CD4-positive, alpha-beta T cell treated with Interleukin-17A for 1 hour (primary cell): ENCODE measurements at places on chromosomes 2 and 18.
A peak's percentile ranks its signal among the peaks of the same experiment; 100 is the strongest.

- DNase-seq, result no peak
Observed at GRCh38 chr2:182300608-182301007, 126.2 kb downstream of the PDE1A start.

DNA sequence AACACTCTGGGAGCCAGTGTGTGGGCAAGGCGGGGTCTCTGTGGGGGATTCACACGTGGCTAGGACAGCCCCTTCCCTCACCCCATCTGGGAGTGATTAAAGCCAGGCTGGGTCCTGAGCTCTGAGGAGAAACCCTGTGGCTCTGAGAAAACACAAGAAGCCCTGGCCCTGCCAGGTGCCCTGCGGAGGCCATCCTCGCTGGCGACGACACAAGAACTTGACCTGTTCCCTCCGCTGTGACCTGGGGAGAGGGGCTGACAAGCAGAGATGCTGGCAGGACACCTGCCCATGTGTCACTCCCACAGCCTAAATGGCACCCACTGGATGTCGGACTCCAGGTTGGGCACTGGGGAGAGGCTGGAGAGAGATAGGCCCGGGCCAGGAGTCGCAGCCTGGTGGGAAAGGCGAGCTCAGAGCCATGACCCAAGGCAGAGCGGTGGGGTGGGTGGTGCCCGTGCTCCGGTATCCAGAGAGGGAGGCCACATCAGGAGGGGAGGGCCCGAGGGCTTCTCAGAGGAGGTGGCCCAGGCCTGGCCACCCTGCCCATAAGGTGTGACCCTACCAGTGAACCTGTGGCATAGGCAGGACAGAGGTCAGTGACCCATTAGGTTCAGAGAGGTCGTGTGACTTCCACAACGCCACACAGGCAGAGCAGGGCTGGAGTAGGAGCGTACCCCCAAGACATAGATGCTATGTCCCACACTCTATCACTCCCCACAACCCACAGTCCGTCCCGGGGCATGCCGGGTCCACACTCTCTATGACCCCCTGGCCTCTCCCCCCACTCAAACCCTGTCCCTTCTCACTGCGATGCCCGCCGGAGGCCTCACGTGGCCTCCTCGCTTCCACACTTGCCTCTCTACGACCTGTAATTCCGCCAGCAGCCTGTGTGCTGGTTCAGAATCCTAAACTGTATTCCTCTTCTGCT lies 59.4 kb upstream of the HPCAL1 start:
- DNase-seq, result no peak

GRCh38 chr2:40760071-40760666 lies 308.3 kb upstream of the SLC8A1 start:
- DNase-seq, result no peak

- no peak for DNase-seq
Observed at GRCh38 chr2:98547092-98547790, 61.1 kb downstream of the COA5 start.

DNA sequence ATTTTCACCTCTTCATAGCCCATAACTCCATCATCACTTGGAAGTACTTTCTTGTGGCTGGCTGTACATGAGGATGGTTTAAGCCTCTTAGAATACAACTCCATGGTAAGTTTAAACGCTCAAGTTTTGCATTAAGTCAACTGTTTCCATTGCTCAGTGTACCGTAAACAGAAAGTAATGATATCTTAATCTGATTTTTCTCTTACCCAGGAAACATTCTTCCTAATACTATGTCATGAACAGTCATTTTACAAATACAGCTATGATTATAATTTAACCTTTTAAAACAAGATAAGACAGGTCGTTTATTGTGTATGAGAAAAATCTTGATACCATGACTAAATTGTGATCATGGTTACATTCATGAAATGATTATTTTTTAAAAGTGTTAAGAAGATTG lies 11.6 kb upstream of the DYNC2LI1 start:
- DNase-seq, result no peak

DNA sequence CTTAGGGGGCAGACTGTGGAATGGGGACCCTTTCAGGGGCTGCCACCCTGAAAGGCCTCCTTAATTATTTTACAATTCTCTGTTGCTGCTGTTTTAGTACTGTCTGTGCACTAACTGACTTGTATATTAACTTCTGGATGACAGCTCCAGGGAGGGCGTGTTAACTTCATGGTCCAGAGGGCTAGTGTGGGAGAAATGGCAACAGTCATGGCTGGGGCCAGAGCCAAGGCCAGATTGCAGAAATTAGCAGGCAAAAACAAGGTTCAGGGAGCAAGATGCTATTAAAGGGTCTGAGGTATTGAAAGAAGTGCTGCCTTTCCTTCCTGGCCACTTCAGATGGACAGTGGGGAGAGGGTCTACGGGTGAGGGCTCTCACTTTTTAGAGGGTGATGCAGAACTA lies 9.1 kb downstream of the WIPF1 start:
- DNase-seq, result no peak

GRCh38 chr2:234425639-234426603 lies 71.0 kb downstream of the ARL4C start:
- DNase-seq, result peak; percentile 89

GRCh38 chr2:227827143-227827542 lies 13.5 kb downstream of the CCL20 start:
- no peak for DNase-seq

GRCh38 chr2:27074738-27075565 lies 3.5 kb upstream of the EMILIN1 start:
- peak; percentile 65 for DNase-seq

- DNase-seq, result no peak
Observed at GRCh38 chr2:206255003-206255402, 19.5 kb upstream of the ZDBF2 start.

DNA sequence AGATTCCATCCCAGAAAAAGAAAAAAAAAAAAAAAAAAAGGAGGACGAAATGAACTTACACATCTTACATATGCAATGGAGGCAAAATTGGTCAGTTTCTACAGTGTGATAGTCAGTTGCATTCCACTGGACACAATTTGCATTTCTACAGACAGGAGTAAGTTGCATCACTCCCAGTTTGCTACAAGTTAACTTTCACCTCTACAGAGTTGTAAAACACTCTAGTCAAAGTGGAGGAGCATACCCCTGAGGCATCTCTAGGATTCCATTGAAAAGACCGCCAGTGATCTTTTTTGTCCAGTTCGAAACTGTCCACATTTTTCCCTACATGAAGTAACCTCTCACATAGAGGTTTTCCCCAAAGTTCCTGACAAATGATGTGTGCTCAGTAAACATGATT lies 202.8 kb downstream of the VAPA start:
- no peak for DNase-seq

GRCh38 chr2:64704996-64705395 lies 51.3 kb upstream of the SERTAD2 start:
- DNase-seq, result no peak

DNA sequence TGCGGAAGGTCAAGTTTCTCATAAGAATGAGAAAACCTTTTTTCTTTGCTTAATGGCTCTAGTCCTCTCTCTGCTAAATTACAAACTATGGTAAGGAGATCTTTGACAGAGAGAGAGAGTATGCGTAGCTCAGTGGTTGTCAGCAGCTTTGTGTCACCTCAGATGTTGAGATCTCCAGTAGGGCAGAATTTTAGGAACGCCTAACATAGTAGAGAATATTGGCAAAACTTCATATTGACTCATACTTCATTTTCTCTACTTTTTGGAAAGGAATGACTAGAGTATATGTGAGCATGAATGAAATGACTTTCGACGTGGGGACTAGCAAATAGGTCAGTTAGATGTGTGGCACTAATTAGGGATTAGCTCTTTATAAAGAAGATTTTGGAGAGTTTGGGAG lies 64.0 kb downstream of the WDR7 start:
- DNase-seq, result no peak

DNA sequence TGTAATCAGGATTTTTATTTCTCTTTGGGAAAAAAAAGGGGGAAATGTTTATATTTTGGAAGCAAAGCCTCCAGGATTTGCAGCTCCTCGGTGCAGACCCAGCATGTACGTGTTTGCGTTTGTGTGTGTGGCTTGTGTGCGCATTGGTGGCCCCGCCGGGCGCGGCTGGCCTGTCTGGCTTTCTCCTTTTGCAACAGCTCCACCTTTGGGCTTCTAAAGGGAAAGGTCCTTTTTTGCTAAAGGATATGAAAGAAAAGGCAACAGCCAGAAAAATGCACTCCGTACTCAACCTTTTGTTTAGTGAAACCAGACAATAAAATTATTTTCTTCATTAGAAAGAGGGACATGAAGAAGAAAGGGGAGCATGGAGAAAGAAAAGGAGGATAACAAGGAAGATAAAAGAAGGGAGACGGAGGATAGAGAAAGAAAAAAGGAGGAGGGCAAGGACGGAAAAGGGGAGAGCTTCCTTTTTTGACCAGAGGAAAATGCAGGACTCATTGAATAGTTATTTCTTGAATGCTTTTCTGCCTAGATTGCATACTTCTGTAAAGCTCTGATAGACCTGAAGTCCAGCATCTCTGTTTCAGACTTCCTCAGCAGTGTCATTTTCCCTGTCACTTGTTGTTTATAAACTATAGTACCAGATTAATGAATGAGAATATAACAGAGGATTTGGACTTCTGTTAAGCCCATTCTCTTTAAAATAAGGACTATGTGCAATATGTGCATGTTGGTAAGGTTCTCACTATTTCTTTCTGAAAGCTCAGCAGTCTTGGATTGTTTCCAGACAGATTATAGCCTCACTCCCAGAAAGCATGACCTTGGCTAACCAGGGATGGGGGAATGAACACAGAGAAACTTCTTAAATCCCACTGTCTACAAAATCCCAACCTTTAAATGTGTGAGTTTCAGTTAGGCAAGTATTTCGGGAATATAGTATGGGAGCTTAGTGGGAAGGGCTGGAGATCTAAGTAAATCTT lies 563.1 kb upstream of the PIK3C3 start:
- DNase-seq, result no peak

- no peak for DNase-seq
Observed at GRCh38 chr2:23692851-23693605, 233.9 kb downstream of the ATAD2B start.

- DNase-seq, result no peak
Observed at GRCh38 chr18:66734451-66734850, 130.6 kb upstream of the CDH19 start.

DNA sequence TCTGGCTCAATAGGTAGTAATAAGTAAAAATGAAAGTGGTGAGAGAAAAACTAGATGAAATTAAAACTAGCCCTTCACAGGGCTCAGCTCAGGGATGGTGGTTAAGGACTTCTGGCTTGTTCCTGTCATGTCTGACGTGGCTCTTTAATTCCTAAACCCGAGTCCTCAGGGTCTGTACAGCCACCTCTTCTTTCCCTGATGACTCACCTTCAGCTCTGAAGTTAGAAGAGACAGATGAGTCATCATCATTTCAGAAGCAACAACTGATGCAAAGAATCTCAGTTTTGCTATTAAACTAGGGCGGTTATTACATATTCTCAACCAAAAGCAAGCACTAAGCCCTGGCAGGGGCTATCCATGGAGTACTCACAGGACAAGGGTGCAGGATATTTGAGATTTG lies 24.0 kb upstream of the ITGB6 start:
- no peak for DNase-seq

DNA sequence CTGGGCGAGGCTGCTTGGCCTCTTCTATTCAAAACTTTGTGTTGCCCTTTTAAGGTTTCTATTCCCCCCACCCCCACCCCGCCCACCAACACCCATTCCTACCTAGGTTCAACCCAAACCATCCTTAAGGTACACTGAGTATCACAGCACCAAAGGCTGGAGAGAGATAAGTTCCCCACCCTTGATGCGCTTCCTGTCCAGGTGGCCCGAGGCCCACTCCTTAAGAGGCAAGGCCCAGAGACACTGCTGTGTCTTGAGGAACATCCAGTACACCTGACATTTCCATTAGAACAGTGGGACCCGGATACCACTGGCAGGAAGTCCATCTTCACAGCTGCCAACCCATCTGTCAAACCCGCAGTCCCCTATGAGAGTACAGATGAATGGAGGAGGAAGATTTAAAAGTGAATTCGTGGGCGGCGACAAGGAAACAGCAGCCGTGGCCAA lies 277 bp upstream of the INPP1 start:
- DNase-seq, result peak; percentile 38

DNA sequence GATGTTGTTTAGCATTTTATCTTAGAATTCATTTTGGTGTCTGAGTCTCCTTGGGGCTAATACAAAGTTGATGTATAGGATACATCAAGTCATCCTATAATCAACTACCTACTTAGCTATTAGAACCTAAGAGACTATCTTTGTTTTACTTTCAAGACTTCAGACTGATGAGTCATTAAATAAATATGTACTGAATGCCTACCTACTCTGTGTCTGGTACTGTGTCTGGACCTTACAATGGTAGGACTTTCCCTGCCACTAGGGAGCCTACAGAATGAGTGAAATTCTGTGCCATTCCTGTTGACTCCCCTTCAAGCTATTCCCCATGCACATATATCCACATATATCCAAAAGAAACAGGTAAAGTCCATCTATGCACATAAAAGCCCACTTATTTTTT lies 114.5 kb downstream of the ERBB4 start:
- no peak for DNase-seq

DNA sequence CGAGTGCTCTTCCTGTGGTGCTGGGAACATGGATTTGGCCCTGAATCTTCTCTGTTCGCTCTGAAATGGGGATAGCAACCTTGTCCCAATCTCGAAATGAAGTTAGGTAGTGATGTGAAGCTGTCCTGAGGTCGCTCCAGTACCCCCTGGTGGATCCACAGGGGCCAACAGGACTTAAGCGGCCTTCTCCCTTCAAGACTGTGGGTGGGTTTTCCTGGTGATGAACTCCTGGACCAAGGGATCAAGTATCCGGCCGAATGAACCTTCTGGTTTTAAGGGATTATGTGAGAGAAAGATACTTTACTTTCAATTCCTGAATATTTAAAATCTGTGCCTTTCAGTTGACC lies 156.5 kb downstream of the NAPG start:
- DNase-seq, result no peak

DNA sequence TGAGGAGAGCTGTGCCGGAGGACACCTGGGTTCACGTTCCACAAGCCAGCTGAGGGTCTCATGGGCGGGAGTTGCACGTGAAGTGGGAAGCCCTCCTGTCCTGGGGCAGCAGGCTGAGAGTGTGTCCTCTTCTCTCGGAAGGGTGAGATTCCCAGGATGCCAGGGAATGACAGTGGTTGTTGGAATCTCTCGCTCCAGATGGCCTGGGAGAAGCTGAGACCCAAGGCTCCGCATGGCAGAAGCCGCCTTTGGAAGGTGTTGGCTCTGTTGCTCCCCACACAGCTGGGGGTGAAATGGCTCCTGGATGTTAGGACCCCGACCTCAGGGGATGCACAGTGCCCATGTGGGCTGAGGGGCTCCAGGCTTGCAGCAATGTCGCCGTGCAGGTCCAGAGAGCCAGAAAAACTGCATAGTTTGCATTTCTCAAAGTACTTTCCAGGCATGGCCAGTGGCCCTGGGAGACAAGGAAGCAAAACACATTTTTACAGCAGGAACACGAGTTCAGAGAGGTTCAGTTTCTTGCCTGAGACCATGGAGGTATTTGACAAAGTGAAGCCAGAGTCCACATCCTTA lies 153.4 kb downstream of the TMEM18 start:
- no peak for DNase-seq
